ENCODE measurements at places on chromosomes 6 and 20.

- DNase-seq, result no peak
- peaks cover 23% of the 10 kb centered on the region for H3K36me3 ChIP-seq
- no peak overlapping the region for H3K27ac ChIP-seq
- H3K27me3 ChIP-seq, result no peaks in the 10 kb centered on the region
- H3K4me1 ChIP-seq, result peaks cover 5% of the 10 kb centered on the region
Measured at GRCh38 chr6:79030511-79030910, 47.5 kb downstream of the PHIP start.

GRCh38 chr6:149057464-149057840, 260.1 kb upstream of the TAB2 start:
- peaks cover 1% of the 10 kb centered on the region for H3K27me3 ChIP-seq
- peaks cover 13% of the 10 kb centered on the region for H3K36me3 ChIP-seq
- DNase-seq, result no peak
- no peak overlapping the region for H3K4me3 ChIP-seq
- H3K27ac ChIP-seq, result no peak overlapping the region

DNA sequence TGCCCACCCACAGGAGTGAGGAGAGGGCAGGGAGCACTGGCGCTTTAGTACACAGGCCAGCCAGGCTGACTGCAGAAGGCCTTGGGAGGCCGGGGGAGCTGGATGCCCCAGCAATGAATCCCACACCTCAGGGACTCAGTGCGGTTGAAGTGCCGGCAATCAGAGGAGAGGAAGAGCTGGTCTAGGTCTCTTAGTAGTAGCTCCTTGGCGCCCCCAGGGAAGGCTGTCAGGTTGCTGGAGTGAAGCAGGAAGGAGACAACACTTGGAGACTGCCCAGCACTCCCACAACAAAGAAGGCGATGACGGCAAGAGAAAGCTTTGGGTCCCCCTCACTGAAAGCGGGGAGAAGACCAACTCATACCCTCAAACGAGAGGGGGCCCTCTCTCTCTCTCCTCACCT, 8.3 kb upstream of the TNXB start:
- H3K4me3 ChIP-seq, result no peak overlapping the region
- H3K36me3 ChIP-seq, result peaks cover 17% of the 10 kb centered on the region
- no peak for DNase-seq
- peaks cover 2% of the 10 kb centered on the region for H3K4me1 ChIP-seq

DNA sequence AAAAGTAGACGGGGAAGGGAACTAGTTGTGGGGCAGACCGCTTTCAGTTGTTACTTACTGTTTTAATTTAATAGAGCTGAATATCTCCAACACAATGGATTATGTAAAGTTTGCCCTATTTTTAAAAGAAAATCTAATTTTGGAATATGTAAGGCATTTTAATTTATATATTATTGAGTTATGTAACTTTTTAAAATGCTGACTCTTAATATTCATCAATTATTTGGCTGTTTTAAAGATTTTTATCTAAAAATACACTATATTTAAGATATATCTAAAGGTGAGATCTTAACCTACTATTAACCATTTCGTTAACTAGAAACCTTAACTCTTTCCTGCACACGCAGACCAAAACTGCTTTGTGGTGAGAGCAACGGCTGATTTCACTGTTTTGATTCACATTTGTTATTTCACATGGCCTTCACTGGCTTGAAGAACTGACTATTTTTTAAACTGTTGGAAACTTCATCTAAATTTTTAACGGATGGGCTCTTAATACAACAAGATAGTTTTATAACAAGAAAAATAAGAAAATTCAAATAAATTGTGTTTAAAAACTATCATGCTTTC, 87.9 kb downstream of the HUS1B start:
- no peak overlapping the region for H3K4me3 ChIP-seq
- peaks cover 15% of the 10 kb centered on the region for H3K36me3 ChIP-seq
- no peak overlapping the region for H3K27ac ChIP-seq
- H3K27me3 ChIP-seq, result no peaks in the 10 kb centered on the region
- DNase-seq, result no peak
- peaks cover 2% of the 10 kb centered on the region for H3K4me1 ChIP-seq

DNA sequence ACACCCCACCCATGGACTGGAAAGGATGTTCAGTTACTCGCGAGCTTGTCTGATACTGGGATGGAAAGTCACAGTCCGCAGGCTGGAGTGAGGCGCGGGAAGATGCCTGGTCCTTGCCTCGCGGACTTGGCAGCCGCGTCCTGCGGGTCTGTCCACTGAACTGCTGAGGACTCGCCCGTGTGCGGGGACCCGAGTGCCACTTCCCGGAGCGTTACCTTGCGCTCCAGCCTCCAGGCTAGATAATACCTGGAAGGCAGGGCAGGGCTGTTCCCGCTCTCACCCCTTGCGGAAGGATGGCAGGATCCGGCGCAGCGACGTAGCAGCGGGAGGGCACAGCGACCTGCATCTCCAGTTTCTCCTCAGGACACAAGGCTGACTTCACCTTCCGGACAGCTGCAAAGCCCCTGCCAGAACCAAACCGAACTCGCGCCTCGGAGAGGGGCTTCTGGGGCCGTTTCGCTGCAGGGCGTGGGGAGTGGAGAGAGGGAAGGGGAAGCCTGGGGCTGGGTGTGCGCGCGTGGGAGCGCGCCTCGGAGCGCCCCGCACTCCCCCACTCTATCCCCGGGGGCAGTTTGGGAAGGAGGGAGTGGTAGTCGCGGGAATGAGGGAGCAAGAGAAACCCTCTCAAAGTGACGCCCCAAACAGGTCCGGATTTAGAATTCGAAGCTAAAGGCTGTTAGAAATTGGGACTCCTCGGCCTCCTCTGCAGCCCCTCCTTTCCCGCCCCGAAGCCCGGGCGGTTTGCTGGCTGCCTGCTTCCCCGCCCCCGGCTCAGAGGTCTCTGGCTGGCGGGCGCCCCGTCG, at the start of gene KCNQ5:
Gene KCNQ5, plus strand, starts transcription at position 774 of the 803 bp plus-strand sequence.
- no peak for DNase-seq
- H3K36me3 ChIP-seq, result peaks cover 8% of the 10 kb centered on the region
- H3K4me1 ChIP-seq, result peaks cover 40% of the 10 kb centered on the region
- H3K27me3 ChIP-seq, result no peaks in the 10 kb centered on the region
- peak within 1 kb of the TSS; percentile 92 for H3K27ac ChIP-seq

DNA sequence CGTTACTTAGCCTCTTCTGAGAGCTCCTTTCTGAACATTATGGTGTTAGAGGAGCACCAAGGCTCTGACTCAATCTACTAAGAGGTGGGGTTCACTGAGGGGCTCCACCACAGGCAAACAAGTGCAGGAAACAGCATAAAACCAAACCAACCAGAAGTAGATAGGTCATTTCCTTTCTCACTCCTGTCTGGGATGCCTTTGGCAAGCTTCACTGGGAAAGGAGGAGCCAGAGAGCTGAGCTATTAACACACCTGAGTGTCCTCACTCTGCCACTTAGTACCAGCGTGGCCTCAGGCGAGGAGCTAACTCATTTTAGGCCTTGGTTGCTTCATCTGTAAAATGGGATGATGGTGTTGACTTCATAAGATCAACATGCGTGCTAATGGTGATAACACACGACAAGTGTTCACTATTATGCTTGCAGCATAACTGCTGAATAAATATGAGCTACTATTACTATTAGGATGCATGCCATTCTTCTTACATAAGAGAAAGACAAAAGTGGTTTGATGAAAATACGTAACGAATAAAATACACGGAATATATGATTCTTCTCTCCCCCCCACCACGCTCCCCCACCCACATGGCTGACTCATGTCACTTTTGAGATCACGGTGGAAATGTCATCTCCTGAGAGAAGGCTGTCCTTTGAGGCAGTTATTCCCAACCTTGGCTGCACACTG, 185.4 kb downstream of the BCAS1 start:
- DNase-seq, result peak; percentile 55
- peaks cover 9% of the 10 kb centered on the region for H3K36me3 ChIP-seq
- H3K4me1 ChIP-seq, result peaks cover 54% of the 10 kb centered on the region
- H3K4me3 ChIP-seq, result peak overlapping the region; percentile 87
- no peaks in the 10 kb centered on the region for H3K27me3 ChIP-seq

DNA sequence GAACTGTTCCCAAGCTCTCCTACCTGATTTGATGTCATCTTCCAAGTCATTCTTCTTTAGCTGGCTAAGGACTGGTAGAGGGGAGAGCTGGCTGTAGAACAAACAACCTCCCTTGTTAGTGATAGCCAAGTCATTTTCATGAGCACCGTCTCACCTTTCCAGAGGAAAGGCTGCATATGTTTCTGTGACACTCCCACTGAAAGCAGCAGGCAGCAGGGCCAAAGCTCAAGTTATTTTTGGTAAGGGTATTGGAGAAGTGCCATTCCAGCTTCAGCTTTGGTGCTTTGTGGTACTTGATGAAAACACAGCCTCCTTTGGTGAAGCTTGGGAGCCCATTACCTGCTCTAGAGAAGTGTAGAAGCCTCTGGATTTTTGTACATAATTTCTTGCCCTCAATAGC, 5.4 kb upstream of the DOK5 start:
- H3K36me3 ChIP-seq, result no peaks in the 10 kb centered on the region
- no peaks in the 10 kb centered on the region for H3K4me1 ChIP-seq
- H3K27me3 ChIP-seq, result peaks cover 20% of the 10 kb centered on the region
- no peak overlapping the region for H3K4me3 ChIP-seq
